ENCODE measurements at places on chromosomes 2 and 18. TPM values are rescaled to one million over a fixed set of nuclear protein-coding genes. Genes with fewer than 3 reads are reported as not detected.

DNA sequence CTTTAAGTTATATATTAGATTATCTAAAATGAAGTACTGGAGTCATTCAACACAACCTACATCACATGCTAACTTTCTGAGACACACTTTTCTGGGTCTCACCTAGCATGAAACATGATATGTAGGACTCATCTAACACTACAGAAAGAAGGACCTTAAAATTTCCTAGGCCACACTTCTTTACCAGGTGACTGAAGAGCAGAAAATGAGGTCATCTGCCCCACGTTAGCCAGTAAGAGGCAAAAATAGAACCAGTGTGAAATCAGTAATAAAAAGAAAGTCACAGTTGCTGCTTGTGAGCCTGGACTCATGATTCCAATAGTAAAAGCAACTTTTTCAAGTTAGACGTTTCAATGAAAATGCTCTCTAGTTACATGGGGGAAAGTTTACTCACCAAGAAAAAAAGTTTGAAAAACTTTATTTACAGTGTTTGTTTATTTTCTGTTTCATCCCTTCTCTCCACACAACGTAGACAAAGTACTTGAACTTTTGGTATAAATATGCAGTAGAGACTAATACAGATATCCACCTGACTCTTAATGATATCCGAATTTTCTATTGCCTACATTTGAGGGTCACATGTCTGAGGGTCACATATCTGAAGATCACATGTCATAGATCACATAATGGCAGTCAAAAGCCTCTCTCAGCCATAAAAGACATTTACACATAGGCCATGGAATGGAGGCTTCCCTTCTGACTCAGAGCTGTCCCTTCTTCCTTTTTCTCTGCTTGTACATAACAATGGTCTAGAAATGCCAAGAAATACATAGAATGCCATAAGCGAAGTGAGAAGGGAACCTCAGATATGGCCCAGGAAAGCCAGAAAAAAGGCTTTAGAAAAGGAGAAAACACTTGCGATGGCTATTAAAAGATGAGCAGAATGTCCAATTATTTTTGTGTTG, 362.9 kb downstream of the ZEB2 start:
- DNase-seq: no peak

- DNase-seq: no peak
Observed at GRCh38 chr2:7407906-7408680, 490.9 kb downstream of the RNF144A start.

DNA sequence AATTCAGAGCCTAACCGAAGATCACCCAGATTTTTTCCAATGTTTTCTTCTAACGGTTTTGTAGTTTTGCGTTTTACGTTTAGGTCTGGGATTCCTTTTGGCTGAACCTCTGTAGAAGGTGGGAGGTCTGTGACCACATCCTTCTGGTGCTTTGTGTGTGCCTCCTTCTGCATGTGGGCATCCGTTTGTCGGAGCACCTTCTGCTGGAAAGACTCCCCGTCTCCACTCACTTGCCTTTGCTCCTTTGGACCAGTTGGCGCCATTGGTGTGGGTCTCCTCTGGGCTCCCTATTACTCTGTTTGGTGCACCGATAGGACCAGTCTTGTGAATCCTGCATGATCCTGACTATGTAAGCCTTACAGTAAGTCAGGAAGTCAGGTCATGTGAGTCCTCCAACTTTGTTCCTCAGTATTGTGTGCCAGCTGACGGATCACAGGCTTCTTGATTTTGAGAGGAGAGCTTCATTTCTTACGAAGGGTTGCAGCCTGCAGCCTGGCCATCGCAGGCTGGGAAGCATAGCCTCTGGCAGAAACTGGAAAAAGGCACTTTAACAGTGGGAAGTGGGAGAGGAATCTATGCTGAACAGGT, 13.6 kb downstream of the AQP12A start:
- DNase-seq: no peak

DNA sequence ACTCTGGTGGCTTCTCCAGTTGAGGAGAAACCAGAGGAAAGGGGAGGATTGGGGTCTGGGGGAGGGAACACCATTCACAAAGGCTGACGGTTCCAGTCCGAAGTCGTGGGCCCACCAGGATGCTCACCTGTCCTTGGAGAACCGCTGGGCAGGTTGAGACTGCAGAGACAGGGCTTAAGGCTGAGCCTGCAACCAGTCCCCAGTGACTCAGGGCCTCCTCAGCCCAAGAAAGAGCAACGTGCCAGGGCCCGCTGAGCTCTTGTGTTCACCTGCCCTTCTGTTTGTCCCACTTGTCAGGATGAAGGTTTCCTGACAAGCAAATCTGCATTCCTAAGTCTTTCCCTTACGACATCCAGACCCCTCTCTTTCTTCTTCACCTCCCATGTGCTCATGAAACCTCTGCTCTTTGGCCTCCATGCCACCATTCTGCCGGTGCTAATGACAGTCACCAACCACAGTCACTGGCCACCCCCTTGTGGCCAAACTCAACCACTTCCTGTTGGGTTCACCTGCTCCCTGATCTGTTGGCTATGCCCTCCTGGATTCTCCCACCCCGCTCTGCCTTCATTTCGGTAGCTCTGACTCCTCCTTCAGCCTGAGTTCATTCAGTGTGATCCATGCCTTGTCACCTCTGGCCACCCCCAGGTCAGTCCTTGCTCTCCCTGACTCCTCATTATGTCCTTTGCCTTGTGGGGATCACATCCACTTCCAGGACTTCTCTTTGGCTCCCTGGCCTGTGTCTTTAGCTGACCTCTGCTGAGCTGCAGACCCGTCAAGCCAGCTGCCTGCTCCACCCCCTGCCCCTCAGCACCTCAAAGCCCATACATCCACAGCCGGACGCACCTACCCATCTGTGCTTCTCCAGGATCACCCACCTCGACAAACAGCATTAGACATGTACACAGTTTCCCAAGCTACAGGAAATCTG, 17.6 kb downstream of the EMX1 start:
- DNase-seq: no peak

DNA sequence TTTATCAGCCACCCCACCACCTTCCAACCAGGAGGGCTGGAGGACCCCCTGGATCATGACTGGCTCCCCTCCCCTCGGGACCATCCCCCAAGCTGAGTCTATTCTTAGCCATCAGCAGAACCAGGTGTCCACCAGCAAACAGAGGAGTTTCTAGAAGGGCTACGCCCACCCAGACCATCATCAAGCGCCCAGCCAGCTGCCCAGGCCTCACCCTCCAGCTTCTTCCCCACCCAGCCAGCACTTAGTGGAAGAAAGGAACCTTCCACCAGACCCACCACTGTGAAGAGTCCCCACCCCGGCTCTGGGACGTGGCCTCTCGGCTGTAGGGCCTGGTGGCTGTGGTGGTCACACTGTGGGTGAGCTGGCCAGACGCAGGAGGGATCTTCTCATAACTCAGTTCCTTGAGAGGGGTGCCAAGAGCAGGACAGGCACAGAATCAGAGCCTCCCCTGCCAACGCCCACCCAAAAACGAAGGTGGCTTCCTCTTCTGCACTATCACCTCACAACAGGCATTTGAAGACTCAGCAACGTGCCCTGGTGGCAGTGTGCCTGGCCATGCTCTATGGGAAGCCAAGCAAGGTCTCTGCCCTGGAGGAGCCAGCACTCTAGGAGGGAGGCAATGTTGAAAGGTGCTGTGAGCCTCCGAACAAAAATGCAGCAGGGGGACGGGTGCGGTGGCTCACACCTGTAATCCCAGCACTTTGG, 19.0 kb downstream of the BIN1 start:
- no peak for DNase-seq

- no peak for DNase-seq
Observed at GRCh38 chr18:2207294-2207693, 364.0 kb downstream of the METTL4 start.

DNA sequence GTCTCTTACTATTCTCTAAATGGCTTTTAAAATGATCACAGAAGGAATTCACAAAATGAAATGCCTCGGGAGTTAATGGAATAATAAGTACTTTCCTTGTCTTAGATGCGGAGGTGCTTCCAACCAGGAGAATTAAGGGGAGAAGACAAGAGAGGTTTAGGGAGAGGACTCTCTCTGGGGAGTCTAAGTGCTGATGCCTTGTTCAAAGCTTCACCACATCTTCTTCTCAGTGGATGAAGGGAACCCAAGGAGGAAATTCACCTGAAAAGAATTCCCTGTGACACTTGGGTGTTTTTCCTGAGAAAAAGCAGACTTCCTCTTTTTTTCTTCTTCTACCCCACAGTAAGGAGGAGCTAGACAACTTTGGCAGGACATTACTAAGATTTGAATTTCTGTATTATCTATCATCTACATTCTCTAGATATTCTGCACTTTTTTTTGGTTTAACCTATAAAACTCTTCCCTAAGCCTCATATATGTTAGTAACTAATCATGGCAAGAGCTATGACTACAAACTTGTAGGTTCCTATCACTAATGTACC, 70.1 kb upstream of the GRB14 start:
- DNase-seq: no peak

- DNase-seq: no peak
Observed at GRCh38 chr2:74267068-74267467, 68.7 kb downstream of the MTHFD2 start.

GRCh38 chr2:16189029-16189835, 248.9 kb downstream of the MYCN start:
- no peak for DNase-seq

GRCh38 chr2:37858400-37858711, 66.7 kb upstream of the RMDN2 start:
- DNase-seq: no peak

GRCh38 chr18:5520464-5520863, 23.3 kb downstream of the EPB41L3 start:
- DNase-seq: no peak

DNA sequence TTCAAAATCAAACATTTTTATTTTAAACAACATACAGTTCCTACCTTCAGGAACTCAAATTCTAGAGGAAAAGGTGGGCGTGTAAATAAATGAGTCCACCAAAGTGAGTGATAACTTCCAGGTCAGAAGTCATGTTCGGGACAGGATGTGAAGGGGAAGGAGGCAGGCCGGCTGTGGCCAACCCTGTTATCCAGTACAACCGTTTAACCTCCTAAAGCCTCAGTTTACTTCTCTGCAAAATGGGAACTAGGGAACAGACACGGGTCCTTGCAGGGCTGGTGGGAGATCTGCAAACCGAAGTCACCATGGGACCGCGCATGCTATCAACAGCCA, 373 bp downstream of the EIPR1 start:
- DNase-seq: no peak

- DNase-seq: no peak
Observed at GRCh38 chr2:28678175-28678855, 73.3 kb upstream of the PPP1CB start.

DNA sequence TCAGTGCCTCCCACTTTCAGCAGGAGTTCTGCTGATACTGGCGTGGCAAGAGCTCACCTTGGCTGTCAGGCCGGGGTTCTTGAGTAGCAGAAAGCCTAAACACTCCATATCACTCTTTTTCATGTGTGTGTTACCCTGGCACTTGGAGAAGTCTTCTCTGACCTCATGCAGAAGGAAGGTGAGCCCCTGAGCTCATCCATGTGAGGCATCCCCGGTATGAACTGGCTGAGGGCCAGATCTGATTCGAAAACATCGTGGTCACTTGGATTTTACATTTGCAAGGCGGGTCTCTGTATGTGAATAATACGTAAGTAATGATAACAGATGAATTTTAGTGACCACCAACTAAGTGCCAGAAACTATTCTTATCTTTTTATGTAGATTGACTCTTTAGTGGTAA, 93.6 kb downstream of the RAPGEF4 start:
- DNase-seq: no peak

The KIF1A gene
- total RNA-seq: 46.2 TPM

Measured in mesothelial cell of epicardium (in vitro differentiated cells).